ENCODE measurements at places on chromosomes 13 and 19.

DNA sequence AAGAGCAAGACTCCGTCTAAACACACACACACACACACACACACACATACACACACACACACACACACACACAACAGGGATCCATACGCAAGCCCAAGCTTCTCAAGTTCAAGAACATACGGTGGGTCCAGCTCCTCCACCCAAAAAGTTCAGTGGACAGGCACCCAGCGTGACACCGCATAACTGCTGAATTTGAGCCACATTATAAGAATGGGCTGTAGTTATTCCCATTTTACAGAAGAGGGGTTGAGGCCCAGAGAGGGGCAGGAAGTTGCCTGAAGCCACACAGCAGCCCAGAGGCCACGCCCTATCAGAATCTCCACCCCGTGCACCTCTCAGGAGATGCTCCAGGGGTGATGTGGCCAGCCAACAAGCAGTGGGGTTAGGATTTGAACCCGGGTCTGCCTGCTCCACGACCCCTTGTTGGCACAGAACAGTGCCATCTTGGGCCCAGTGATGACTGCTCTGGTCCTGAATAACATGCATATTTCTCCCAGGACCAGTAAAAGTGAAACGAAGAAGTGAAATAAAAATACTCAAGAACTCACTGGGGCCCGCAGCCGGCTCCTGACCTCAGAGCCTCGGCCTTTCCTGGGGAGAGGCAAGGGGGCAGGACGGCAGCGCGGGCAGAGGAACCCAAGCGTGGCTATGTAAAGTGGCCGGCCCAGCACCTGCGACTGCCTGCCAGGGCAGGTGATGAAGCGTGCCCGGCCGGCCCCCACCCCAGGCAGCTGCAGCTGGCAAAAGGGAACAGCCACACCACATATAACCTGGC, 61.9 kb downstream of the AP1M1 start:
- DNase-seq: no peak

DNA sequence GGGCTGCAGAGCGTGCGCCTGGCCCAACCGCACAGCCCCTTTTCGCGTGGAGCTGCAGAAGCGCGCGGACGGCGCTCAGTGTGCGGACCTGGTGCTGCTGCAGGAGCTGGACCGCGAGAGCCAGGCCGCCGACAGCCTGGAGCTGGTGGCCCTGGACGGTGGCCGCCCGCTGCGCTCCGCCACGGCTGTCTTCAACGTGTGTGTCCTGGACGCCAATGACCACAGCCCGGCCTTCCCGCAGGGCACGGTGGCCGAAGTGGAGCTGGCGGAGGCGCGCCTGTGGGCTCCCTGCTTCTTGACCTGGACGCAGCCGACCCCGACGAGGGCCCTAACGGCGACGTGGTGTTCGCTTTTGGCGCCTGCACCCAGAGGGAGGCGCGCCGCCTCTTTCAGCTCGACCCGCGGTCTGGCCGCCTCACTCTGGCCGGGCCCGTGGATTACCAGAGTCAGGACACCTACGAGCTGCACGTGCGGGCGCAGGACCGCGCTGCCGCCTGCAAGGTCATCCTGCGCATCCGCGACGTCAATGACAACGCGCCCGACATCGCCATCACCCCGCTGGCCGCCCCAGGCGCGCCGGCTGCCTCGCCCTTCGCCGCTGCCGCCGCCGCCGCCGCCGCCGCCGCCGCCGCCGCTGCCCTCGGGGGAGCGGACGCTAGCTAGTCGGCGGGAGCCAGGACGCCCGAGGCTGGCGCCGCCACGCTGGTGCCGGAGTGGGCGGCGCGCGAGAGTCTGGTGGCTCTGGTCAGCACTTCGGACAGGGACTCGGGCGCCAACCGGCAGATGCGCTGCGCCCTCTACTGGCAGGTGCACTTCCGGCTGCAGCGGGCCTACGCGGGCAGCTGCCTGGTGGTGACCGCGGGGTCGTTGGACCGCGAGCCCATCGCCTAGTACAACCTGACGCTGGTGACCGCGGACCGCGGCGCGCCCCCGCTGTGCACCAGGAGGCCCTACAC, 172.2 kb downstream of the OLFM4 start:
- no peak for DNase-seq

DNA sequence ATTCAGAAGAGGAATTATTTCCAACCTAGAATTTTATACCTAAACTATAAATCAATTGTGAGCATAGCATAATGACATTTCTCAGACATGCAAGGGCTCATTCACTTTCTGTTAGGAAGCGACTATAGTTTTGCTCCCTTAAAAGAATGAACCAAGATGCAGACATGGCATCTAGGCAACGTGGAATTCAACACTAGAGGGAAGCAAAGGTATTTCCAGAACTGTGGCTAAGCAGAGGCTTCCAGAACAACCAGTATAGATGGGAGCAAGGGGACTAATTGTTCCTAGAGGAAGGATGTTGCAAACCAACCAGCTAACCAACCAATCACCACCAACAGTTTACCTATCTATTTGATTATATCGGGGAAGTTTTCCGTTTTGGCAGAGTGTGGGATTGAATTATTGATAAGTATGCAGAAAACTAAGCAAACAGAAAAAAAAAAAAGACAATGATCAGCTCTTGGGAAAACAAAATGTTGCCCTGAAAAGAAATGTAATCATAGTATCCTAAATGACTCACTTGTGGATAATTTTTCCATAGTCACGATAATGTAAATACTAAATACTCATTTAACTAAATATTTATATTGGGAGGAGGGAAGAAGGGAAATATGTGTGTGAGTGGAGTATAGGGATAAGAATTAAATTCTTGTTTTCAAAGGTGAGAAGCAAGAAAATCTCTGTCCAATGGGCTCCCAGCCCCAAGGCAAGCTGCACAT, 21.1 kb downstream of the ARL11 start:
- peak; percentile 32 for DNase-seq

DNA sequence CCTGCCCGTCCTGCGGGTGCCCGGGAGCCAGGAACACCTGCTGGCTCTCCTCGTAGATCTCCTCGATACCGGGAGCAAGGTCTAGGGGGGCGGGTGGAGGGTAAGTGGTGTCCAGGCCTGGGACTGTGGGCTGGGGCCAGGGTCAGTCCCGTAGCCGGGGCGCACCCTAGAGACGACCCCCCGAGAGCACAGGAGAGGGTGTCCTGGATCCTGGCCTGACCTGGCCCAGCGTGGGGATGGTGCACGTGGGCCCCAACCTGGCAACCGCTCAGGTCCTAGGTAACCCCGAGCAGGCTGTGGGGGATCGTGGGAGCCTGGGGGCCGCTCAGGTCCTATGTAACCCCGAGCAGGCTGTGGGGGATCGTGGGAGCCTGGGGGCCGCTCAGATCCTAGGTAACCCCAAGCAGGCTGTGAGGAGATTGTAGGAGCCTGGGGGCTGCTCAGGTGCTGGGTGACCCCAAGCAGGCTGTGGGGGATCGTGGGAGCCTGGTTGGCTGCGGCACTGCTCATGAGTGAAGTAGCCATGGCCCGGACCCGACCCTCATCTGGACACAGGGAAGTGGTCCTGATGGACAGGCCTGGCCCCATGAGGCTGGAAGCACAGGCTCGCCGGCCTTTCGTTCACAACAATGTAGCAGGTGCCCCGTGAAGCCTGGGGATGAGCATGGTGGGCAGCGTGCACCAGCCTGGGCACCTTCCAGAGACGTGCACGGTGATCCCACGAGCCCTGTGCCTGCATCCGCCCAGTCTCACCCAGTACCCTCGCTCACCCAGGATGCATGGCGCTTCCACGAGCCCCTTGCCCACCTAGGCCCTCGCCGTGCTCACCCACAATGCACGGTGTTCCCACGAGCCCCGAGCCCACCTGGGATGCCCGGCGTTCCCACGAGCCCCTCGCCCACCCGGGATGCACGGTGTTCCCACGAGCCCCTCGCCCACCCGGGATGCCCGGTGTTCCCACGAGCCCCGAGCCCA, 6.2 kb downstream of the GPX4 start:
- no peak for DNase-seq

- peak; percentile 15 for DNase-seq
Measured at GRCh38 chr19:13463296-13463695, 43.0 kb downstream of the CACNA1A start.

DNA sequence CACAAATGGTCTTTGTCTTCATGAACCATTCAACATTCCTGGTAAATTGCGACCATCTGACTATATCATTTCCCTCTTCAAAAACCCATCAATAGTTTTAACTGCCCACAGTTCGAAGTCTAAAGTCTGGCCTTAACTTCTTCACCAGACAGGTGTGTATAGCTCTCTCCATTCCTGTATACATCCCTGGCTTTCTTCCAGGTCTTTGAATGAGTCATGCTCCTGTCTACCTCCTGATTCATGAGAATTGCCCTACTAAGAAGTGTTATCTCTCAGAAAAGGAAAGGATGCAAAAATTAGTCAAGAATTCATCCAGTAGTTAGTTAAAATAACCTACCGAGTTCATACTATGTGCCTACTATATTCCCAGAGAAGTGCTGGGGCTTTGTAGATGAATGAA, 225.0 kb downstream of the TBC1D4 start:
- DNase-seq: no peak

DNA sequence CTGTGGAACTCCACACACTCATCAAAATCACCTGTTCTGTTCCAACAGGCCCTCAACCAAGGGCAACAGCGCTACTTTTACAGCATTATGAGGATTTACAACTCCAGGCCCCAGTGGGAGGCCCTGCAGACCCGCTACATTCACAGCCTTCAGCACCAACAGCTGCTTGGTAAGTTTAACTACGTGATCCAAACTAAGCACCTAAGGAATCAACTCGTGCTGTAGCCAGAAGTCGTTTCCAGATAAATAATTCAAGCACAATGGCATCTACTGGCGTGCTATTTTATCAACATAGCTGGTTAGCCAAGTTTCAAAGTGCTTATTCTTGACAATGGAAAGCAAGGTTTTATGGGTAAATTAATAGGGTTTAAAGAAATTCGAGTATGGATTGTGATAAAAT, 5.3 kb downstream of the FAM216B start:
- DNase-seq: no peak

DNA sequence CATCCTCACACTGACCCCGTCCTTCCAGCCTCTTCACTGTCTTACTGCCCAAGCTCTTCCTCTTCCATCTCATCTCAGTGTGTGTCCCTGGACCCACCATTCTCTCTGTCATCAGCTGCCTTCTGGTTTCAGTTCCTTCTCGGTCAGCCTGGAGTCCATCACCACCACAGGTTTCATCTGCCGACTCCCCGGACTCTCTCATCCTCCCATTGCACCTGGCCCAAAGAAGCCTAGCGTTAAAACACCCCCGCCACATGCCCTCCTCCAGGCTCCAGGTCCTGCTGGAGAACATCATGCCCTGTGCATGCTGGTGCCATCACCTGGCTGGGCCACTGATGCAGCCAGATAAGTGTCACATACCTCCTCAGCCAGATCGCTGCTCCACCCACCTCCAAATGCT, 122.1 kb upstream of the GPR12 start:
- no peak for DNase-seq

GRCh38 chr13:44452418-44452817, 78.8 kb downstream of the SERP2 start:
- DNase-seq: no peak

DNA sequence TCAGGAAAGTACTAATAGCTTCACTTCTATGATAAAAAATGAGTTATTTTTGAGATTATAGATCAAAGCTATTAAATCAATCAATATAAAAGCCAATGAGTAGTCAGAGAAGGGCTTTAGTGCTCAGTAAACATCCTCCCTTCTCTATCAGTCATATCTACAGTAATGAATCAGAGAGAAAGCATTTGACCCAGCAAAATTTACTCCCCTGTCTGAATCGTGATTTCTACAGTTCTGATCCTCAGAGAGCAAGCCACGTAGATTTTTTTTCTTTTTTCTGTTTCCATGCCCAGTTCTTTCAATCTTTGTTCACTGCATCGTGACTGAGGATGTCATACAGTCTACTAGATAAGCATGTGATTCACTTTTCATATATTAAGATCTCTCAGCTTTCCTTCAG, 16.2 kb upstream of the MBNL2 start:
- DNase-seq: no peak

DNA sequence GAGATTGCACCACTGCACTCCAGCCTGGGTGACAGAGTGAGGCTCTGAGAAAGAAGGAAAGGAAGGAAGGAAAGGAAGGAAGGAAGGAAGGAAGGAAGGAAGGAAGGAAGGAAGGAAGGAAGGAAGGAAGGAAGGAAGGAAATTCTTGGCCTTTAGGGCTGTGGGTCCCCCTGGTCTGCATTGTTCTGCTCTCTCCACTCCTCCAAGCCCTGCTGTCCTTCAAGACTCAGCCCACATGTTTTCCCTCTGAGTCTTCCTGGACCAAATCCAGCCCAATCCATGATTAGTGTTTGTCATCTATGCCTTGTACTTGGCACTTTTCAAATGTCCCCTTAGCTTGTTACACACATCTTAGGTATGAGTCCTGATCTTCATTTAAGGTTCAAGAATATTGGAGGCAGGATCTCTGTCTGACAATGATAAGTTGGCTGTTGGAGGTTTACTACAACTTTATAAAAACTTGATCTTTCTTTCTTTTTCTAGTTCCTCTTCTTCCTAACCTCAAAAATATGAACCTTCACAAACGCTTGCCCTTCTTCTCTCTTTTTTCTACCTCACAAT, 48.8 kb upstream of the INTS6 start:
- DNase-seq: peak; percentile 40

- DNase-seq: no peak
Measured at GRCh38 chr19:38033658-38034491, 126.9 kb downstream of the SIPA1L3 start.

Measured in KBM-7 (cell line).